AML-193 (cell line): ENCODE measurements at places on chromosomes 16 and 17.

- DNase-seq, result no peak
Observed at GRCh38 chr17:1494203-1494602, 1.7 kb upstream of the MYO1C start.

- no peak for DNase-seq
Observed at GRCh38 chr16:1089822-1090619, 6.0 kb downstream of the C1QTNF8 start.

DNA sequence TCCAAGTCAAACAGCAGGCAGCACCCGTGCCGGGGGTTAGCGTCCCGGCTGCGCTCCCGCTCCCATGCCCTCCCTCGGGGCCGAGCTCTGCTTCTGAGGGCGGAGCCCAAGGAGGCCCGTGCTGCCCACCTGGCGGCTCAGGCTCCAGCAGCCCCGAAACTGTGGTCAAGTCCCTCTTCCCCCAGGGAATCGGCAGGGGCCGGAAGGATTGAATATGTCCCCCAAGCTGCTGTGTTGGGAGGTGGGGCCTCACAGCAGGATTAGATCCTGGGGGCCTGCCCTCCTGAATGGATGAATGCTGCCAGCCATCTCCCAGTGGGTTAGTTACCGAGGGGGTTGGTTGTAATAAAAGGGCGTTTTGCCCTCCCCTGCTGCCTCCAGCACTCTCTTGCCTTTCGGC is 33.9 kb downstream of the MAP2K3 start:
- DNase-seq, result no peak

DNA sequence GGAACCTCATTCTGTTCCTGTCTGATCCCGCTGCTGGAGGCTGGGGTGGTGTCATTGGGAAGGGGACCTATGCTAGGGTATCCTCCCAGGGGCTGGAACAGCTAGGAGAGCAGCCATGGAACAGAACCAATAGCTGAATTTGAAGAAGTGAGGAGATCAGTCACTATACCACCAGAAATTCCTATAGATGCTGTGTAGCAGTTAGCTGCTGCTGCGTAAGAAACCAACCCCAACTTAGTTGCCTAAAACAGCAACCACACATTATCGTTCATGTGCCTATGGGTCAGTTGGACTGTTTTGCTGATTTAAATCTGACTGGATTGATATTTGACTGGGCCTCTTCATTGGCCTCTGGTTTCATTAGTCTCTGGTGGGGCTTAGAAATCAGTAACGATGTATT is 20.4 kb upstream of the SYT17 start:
- no peak for DNase-seq

DNA sequence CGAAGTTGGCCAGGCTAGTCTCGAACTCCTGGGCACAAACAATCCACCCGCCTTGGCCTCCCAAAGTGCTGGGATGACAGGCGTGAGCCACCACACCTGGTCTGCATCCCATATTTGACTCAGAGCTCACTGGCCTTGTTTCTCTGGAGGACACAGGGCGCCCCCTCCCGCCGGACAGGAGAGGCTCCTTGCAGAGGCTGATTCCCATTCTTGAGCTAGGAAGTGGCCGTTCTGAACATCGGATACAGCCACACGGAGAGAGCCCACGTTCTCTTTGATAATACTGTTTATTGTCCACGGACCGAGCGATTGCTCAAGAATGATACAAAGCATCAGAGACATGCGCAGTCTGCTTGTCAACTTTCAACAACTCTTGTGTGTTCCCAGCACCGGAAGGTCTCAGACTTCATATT is 12.1 kb upstream of the USP36 start:
- no peak for DNase-seq

- DNase-seq, result no peak
Observed at GRCh38 chr16:29820730-29821642, 724 bp downstream of the MVP start.

DNA sequence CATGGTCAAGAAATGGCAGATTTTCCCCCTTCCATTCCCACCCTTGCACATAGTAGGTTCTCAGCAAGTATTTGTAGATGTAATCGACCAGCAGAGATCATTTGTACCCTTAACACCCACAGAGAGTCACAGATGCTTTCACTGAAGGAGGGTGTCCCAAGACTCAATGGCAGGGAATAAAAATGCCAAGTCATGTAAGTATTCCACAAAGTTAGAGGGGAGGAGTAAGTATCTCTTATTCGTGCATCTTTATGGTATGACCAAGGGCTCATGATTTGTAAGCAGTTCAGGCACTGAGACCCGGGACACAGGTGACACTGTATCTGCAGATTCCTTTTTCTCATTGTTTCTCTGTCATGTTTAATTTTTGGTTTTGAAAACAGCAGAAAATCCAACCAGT is 489.6 kb downstream of the MAF start:
- DNase-seq, result no peak

DNA sequence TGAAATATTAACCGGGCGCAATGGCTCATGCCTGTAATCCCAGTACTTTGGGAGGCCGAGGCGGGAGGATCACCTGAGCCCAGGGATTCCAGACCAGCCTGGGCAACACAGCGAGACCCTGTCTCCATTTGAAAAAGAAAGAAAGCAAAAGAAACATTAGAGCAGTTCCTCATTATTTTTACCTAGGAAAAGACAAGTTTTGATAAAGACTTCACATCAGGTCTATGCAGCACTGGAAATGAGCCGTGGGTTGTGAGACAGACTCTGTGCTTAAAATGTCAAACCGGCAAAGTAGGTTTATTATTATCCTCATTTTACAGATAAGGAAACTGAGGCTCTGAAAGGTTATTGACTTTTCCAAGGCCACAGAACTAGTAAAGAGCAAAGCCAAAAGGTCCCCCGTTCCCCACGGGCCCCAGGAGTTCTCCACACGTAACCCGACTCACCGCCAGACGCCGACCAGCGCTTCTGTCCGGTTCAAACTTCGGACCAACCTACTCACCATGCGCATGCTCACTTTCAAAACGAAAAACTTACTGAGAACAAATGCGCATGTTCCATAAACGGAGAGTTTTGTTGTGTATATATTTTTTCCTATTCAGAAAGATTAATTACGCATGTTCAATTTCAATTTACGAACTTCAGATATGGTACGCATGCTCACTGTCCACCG is 356 bp downstream of the TUBD1 start:
- DNase-seq, result no peak

- DNase-seq, result no peak
Observed at GRCh38 chr17:38713456-38714075, 8.5 kb downstream of the MLLT6 start.

DNA sequence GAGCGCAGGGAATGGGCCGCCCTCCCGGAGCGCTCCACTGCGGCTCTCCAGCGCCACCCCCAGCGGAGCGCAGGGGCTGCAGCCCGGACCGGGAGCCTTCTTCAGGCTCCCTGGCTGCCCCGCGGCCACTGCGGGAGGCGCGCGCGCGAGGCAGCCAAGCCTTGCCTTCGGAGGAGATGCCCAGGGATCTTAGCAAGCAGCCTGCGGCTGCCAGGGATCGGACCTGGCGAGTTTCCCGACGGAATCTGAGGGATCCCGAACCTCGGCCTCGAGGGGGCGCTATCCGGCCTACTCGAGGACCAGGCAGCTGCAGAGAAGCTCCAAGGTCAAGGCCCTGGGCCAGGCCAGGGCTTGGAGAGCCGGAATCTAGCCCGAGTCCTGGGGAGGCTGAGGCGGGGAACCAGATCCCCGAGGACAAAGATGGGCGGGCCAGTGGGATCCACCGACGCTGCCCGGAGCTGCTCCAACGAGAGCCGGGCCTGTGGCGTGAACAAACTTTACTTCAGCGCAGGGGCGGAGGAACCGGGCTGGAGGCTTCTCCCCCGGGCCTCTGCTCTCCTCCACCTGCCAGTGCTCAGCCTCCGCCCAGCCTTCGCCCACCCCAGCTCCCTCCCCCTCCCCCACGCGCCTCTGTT is at the start of gene IRX6:
IRX6 (plus strand) TSS at position 567 of the 635 bp plus-strand sequence. CDS start 889 bp downstream, outside the sequence.
- no peak for DNase-seq

DNA sequence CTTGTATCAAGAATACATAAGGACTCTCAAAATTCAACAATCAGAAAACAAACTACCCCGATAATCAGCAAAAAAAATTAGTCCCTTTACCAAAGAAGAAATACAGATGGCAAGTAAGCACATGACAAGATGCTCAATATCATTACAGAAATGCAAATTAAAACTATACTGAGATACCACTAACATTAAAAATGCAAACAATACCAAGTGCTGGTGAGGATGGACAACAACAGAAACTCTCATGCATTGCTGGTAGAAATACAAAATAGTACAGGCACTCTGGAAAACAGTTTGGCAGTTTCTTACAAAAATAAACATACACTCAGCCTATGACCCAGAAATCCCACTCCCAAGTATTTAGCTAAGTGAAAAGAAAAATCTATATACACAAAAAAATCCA is 7.5 kb downstream of the CEP112 start:
- no peak for DNase-seq

- no peak for DNase-seq
Observed at GRCh38 chr17:21303441-21304065, 19.0 kb downstream of the MAP2K3 start.

DNA sequence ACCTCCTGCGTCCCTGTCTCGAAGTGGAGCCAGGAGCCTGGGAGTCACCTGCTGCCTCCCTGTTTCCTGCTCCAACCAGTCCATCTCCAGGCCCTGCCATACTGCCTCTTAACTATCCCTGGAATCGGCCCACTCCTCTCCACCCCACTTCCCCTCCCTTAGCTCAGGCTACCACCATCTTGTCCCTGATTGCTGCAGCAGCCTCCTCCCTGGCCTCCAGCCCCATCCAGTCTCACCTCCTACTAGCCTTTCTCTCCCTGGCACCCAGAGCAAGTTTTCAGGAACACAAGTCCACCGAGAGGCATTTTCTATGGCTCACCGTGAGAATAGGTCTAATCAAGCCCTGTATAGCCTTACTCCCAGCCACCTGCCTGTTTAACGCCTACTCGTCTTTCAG is 865 bp upstream of the CAMKK1 start:
- DNase-seq, result no peak

- DNase-seq, result no peak
Observed at GRCh38 chr16:3158026-3158509, 23.2 kb downstream of the ZNF213 start.

DNA sequence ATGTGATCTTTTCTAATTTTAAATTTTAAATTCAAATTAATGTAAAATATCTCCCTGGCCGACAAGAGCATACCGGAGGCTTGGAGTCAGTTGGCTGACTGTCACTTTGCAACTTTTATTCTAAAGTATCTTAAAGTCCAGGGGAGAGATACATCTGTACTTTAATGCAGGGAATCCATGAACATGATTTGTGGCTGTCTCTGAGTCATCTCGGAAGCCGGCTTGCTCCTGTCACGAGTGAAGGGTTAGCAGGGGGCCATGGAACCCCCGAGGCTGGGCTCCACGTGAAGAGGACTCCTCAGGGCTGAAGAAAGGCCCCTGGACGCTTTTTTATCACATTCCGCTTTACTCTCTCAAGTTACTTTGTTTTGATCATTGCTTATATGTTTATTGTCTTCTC is 13.3 kb downstream of the TVP23A start:
- no peak for DNase-seq

- DNase-seq, result no peak
Observed at GRCh38 chr16:24635900-24636610, 93.4 kb upstream of the TNRC6A start.

GRCh38 chr16:56355786-56356275 is 69.5 kb downstream of the AMFR start:
- DNase-seq, result no peak

- DNase-seq, result no peak
Observed at GRCh38 chr17:60231691-60232090, 81.9 kb downstream of the CA4 start.
